ENCODE measurements at places on chromosomes 7 and 10.

- no peak for DNase-seq
Observed at GRCh38 chr7:102427019-102427405, 6.4 kb upstream of the ORAI2 start.

DNA sequence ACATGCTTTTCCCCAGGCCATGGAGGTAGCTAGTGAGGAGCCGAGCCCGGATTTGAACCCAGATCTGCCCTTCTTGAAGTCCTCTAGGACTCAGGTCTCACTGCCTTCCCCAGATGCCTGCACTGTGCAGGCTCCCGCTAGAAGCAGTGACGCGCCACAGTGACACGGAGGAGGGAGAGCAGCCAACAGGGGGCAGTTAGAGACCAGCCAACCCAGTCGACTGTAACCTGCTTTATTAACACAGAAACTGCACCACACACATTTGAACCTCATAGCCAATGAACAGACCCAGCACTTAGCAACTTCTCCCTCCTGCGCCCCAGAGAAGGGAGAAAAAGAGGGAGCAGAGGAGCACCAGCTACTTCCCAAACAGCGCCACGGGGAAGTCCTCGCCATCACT, 27.4 kb downstream of the PILRA start:
- no peak for DNase-seq

- no peak for DNase-seq
Observed at GRCh38 chr7:46753662-46754061, 828.2 kb downstream of the TNS3 start.

DNA sequence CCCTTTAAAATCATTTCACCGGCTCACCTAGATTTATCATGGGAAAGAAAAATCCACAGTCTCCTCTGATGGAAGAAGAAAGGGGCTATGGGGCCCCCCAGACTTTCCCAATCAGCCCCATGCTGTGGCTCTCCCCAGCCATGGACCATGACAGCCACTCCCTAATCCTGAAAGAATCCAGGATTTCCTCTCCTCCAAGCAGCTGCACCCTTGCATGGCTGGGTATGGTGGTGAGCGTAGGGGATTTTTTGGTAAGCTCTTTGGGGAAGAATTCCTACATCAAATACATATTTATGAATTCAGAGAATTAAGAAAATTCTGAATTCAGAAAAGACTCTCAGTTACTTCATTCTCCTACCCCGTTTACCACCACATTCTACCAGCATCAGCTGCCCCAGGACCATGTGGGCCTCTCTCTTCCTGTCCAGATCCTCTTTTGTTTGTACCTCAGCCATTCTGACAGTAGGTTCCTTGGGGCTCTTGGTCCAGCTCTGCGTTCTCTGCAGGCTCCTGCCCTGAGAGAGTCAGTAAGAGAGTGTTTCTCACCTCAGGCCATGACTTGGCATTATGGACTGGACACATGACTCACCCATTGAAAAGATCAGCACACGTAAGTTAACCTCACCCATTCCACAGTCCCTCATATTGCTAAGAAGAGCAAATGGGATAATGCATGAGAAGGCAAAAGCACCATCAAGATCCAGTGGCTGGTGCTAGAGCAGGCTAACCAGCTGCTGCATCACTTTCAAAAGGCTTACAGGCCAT, 337.8 kb downstream of the ELMO1 start:
- DNase-seq, result no peak

DNA sequence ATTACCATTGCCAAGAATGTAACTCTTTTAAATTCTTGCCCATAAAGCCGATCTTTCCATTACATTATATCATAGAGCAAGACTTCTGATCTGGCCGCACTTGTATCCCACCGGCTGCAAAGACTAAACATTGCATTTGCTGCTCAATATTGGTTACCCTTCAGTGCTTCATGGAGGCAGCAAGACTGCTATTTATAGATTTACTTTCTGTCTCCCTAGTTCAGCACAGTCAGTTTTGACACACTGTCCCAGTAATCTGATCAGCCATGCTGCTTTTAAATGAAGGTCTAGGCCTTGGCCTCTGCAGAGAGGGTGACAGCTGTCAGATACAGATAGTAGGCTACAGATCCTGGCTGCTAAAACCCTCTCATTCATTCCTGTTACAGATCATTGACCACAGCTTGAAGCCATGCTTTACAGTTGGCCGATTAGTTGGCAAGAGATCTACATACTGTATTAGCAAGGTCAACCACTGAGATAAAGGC, 562.6 kb upstream of the GALNT17 start:
- no peak for DNase-seq

DNA sequence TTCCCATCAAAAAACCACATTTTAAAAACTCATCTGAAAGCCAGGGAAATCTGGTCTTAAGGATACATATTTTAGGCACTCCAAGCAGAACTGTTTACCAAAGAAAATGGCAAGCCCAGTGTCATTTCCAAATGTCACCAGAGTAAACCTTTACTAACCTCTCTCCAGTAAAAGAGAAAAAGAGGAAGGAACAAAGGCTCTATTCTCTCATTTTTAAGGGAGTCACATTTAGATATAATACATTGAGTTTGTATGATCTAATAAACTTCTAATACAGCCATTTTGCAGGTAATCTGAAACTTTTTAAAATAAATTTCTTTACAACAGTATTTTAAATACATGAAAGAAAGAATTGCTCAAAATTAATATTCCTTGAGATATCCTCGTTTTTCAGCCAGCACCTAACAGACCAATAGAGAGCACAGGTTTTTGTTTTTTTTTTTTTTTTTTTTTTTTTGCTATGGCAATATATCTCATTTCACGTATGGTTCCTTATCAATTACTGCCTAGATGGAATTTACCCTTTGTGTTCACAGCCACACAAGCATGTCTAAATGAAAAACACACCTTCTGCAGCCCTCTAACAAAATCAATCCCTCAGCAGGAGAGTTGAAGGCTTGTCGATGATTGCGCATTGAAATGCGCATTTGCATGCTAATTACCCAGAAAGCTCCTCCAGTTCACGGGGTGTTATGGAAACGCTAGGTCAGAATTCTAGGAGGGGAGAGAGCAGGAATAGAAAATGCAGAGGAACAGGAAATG, 39.8 kb upstream of the MSRB2 start:
- no peak for DNase-seq

DNA sequence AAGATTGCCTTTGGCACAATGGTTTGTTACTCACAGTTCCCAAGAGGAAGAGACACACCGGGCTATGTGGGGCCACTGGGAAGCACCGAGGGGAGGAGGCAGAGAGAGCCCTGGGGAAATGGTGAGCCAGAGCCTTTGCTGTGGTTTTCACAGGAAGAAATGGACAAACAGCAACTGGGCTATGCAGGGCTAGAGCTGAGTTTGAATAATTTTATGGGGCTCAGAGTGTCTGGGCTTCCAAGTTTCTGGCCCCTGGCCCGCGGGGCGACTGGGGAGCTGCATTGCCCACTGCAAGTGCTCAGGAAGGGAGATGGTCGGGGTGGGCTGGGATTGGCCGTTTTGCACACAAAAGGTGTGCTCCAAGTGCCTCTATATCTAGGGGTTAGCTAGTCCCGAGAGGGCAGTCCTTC, 92.6 kb downstream of the CHST15 start:
- DNase-seq, result no peak

- DNase-seq, result no peak
Observed at GRCh38 chr7:151346470-151346769, 4.8 kb downstream of the NUB1 start.

DNA sequence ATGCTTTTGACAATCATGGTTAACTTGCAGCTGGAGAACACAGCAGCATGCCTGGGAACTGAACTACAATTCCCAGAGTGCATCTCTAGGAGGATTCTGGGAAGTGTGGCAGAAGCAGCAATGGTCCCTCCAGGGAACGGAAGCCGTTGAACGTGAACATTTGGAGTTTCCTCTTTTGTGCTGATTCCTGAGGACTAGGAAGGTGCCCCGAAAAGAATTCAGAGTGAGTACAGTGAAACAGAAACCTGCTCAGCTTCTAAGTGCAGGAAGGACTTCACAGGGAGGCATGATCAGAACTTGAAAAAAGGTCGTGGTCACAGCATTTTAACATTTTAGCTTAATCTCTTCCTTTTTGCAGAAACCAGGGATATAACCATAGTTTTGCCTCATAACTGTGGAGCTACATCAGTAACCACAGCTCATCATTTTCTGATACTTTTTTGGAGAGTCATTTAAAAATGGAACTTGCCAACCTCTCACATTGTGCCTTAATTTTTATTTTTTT, at the start of gene NUDT13:
NUDT13 (plus strand) TSS at position 111 of the 505 bp plus-strand sequence. CDS start 3,911 bp downstream, outside the sequence.
- peak; percentile 79 for DNase-seq

DNA sequence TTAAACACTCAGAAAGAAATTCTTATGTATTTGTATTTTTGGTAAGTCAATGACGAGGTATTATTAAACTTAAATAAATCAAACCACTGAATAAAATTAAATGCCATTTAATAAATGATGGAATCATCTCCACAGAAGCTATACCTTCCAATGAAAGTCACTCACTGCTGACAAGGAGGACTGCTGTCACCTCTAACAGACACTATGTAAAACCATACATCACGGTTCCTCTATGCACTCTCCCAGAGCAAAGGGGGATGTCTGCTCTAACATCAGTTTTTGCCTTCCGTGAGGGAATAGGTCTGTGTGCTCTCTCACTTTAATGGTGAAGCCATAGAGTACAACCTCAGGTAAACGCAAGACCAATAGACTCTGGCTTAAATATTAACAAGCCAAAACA, 99.7 kb upstream of the DDC start:
- no peak for DNase-seq

- DNase-seq, result no peak
Observed at GRCh38 chr10:104650635-104651331, 9.7 kb downstream of the SORCS3 start.

- DNase-seq, result no peak
Observed at GRCh38 chr10:51204701-51205100, 130.4 kb downstream of the PRKG1 start.

DNA sequence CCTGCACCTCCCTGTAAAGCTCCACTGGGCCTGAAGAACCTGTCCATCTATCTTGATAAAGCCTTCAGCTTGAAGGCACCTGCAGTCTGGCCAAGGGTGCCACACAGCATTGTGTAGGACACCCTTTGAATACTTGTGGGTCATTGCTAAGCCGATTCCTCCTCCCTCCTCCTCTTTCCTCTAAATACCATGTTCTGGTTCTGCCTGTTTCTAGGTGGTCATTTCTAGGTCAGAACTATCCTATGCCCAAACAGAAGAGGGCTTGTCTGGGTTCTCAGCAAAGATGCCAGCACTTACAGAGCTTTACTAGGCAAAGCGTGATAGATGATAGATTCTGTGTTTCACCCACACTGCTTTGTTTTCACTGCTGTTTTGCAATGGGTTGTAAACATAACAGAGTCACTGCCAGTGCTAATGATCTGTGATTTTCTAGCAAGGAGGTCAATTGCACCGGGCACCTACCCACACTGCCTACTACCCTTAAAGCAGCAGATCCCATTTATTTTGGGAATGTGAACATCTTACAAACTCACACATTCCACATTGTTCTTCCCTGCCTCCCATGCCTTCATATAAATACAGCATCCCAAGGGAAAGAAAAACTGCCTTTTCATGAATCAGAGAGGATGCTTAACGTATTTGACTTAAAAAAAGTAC, 279.1 kb upstream of the PITRM1 start:
- no peak for DNase-seq

GRCh38 chr7:137574812-137575211, 231.3 kb upstream of the PTN start:
- DNase-seq, result no peak

DNA sequence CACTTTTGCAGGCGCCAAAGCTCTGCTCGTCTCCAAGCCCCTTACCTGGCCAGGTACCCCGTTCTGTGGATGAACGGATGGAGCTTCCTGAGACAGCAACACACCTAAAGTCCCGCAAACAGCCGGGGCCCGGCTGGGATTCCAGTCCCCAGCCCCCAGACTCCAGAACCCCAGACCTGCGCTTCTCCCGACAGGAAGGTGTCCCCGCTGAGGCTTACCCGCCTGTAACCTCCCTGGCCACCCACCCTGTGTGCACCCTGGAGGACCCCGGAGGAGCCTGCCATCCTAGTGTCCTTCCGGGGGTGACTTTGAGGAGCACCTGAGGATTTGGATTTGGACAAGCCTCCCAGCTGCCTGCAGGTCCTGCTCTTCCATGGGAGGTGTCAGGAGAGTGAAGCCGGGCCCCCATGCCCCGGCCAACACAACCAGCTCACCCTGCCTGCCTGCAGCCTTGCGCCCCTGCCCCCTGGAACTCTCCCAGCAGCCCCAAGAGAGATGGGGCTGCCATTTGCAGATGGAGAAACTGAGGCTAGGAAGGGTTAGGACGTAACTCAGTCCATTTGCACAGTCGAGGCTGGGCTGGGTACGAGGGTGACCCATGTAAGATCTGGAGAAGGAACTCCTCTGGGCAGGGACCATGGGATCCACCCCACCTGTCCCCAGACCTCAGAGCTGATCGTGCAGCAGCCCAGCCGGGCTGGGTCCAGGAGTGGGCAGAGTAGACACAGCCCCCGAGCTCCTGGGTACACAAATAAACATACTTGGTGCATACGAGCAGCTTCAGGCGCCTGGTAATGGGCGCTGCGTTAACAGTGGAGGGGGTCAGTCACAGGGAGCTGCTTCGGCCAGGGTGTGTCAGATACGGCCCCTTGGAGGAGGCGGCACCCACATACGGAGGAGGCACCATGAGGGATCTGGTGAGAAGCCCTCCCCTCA, 31.9 kb downstream of the UNCX start:
- DNase-seq, result no peak

GRCh38 chr7:76330261-76330660, 27.8 kb downstream of the HSPB1 start:
- DNase-seq, result no peak

- no peak for DNase-seq
Observed at GRCh38 chr7:149253665-149254064, 8.3 kb upstream of the ZNF783 start.

DNA sequence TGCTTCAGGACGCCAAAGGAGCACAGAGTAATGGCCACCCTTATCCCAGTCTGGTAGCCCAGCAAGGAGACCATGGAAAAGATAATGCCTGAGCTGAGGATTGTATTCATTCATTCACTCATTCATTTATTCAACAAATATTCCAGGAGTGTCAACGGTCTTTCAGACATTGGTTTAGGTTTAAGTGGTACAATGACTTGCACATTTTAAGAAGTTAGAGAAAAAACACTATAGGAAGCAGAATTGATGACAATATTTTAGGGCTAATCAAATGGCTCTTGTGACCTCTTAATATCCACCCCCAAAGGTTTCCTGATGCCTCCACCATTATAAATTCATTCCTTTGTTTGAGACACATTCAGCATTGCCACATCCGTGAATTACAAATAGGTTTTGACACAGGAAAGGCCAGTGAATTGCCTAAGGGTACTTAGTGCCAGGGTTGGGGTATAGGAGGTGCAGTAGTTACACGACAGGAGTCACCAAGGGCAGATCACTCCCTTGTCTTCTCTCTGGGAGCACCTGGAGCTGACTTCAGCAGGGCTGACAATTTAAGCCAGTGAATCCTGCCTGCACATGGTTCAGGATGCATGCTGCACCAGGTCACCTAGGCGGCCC, 269.5 kb downstream of the CREB5 start:
- DNase-seq, result no peak

DNA sequence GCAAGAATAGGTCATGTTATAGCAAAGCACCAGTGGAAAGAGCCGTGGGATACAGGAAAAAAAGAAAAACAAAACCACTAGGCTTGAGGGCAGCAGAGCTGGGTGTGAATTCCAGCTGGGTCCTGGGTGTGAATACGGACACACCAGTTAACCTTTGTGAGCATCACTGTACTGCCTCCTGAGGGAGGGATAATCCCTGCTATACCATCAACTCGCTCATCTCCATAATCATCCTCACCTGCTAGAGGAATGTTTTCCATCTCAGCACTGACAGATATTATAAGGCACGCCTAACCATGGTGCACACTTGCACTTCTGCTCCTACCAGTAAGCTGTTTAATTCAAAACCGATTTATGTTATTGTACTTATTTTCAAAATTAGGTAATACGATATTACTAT, 62.2 kb downstream of the GSAP start:
- DNase-seq, result no peak

- DNase-seq, result no peak
Observed at GRCh38 chr10:75250934-75251333, 15.2 kb upstream of the COMTD1 start.

All from uterus (tissue), 4 donors.